HAP-1 (cell line): ENCODE measurements at places on chromosomes 11 and 22.

GRCh38 chr11:60844870-60845221 is 2.9 kb downstream of the CCDC86 start:
- no peak for DNase-seq

DNA sequence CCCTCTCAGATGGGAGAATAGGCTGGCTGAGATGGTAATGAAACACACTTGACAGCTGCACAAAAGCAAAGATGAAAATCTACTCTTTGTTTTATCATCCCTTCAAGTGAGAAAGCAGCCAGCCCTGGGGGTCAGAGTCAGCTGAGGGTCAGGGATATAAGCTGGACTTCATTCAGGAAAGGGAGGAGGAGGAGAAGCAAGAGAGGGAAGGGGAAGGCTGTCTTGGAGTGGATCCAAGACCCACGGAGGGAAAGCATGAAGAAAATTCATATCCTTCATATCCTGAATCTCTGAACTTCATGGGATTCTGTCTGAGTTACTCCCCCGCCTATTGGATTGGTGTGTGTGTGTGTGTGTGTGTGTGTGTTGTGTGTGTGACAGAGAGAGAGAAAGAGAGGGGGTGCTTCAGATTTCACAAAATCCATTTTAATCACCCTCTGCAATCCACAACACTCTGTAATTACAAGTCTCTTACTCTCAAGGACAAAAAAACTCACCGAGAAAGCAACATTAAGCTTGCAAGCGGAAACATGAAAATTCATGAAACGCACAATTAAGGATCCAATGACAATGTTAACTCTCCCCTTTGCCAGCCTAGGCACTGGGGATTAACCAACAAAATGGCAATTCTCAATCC is 327.7 kb downstream of the TENM4 start:
- DNase-seq, result no peak

GRCh38 chr11:113019711-113020110 is 58.5 kb downstream of the NCAM1 start:
- no peak for DNase-seq

DNA sequence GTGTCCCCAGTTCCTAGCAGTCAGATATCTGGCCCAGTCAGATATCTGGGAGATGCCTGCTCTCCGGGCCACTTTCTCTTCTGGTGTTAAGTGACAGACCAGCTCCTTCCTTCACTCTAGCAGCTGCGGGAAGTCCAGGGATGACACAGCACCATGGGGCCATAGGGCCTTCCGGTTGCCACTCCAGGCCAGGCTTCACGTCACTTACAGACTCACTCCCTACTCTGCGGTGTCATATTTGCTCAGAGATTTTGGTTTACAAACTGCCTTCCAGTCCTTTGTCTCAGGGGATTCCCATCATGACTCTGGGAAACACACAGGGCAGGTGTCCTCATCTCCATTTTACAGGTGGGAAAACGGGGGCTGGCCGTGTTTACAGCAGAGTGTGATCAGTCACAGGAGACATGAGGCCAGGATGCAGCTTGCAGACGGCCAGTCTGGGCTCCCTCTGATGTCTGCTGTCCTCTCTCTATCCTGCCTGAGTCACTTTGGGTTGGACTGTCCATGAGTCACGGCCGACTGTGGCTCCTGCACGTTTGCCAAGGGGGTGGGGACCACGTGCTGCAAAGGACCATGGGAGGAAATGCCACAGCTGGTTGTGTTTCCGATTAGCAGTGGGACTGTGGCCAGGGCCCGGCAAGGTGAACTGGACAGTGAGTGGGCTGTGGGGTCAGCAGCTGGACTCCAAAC is 8.2 kb upstream of the TBC1D22A start:
- DNase-seq, result no peak

DNA sequence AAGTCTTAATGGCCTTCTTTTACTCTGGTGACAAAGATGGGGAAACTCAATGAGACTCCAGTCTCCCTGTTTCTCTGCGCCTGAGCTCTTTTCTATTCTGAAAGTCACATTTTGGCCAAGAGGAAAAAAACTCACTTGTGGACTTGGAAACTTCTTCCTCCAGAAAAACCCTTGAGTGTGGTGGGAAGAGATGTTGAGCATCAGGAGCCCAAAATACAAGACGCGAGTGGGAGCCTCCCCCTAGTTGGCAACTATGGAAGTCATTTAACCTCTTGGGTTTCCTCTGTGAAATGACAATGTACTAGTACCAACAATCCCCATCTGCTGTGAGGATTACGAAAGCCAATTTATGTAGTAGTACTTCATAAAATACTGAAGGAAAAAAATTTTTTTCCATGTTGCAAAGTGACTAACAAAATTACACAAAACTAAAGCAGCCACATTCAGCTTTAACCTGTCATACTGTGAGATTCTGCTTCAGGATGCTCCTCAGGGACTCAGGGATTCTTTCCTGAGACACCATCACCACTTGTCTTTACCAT is 524 bp upstream of the SLC25A17 start:
- DNase-seq, result no peak
